ENCODE measurements at places on chromosomes 7 and 10.

GRCh38 chr7:83015916-83016315 is 146.8 kb downstream of the PCLO start:
- DNase-seq, result no peak

- DNase-seq, result no peak
Observed at GRCh38 chr10:13815756-13816155, 229.0 kb downstream of the PRPF18 start.

DNA sequence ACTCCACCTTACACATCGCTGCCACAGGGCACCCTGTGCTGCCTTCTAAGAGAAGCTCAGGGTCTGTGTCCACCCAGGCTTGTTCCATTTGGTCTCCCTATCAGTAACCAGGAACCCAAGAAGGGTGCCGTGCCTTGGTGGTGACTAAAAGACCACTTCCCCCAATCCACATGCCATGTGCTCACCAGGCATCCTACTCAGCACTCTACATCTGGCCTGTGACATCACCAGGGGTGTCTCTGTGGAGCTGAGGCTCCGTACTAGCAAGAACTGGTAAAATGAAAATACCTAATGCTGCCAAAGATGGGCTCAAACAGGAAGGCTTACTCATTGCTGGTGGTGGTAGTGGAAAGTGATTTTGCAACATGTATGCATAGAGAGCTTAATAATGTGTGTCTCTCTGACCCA is 19.0 kb upstream of the C10orf71 start:
- DNase-seq, result no peak

- no peak for DNase-seq
Observed at GRCh38 chr7:40640566-40640965, 505.8 kb downstream of the SUGCT start.

DNA sequence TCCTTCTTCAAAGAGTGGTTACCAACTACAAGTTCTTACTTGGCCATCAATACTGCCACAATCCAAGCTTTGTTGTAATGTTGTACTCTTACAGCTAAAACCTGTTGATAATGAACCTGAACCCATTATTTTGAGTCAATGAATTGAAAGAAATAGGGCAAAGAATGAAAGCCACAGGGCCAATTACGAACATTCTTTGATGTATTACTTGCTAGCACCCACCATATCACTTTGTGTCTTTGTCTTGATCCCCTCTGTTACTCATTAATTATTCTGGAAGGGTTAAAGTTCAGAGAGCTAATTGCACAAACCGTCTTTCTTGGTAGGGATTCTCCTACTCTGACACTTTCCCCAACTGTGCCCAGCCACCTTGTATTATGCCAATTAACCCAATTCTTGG is 53.2 kb upstream of the TFEC start:
- no peak for DNase-seq

- no peak for DNase-seq
Observed at GRCh38 chr10:71889388-71889987, 38.4 kb upstream of the PSAP start.

DNA sequence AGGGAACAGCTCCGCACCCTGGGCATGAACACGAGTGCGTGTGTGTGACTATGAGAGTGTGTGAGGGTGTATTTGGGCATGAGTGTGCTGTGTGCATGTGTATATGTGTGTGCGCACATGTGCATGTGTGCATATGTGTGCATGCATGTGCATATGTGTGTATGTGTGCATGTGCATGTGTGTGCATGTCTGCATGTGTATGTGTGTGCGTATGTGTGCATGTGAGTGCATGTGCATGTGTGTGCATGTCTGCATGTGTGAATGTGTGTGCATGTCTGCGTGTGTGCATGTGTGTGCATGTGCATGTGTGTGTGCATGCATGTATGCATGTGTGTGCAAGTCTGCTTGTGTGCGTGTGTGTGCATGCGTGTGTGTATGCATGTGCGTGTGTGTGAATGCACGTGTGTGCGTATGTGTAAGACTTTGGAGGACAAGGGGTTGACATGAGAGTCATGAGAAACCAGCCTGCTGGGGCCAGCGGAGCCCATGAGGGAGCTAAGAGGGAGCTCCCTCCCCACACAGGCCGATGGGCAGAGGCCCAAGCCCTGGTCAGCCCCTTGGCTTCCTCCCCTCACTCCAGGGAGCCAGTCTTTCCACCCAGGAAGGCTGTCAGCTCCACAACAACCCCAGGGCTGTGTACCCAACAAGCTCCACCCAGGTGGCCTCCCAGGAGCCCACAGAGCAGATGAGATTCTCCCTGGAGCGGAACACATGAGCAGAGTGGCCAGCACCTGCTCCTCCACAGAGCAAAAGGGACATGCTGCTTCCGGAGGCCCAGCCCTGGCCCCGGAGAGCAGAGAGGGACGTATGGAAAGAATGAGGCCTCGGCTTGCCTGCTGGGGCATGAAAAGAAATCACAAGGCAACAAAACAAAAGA is 142.5 kb upstream of the PPP2R2D start:
- DNase-seq, result no peak
